Nephron progenitor cell (in vitro differentiated cells): ENCODE measurements at places on chromosomes 6 and 20.

DNA sequence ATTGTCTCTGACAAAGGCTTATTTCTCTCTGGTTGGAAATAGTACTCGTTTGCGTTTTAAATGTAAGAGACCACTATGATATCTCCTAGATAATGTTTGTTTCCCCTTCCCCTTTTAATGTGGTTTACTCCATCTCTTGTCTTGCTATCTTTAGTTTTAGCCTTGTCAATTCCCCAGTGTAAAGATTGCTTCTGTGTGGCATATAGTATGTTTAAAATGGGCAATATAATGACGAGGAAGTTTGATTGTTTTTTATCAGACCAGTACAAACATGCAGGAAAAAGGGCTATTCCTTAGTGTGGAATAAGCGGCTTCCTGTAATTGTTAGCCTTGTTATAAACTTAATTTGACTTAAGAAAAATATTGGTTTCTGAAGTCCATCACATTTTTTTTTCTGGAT lies 3.1 kb downstream of the QKI start:
- no peak for DNase-seq

DNA sequence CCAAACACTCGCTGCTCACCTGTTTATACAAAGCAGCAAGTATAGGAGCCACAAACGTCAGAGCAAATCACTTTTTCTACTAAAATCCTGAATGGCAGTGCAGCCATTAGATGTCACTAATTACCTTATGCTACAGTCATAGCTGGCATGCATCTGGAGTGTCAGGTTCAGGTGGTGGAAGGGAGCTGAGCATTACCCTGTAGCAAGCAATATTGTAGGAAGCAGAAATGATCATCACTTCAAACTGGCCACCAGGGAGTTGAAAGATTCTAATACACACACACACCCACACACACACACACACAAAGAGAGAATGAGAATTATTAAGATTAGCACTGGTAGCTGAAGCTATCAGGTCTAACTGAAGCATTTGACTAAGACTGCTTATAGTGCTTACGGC lies 75.8 kb downstream of the EFHC1 start:
- no peak for DNase-seq

DNA sequence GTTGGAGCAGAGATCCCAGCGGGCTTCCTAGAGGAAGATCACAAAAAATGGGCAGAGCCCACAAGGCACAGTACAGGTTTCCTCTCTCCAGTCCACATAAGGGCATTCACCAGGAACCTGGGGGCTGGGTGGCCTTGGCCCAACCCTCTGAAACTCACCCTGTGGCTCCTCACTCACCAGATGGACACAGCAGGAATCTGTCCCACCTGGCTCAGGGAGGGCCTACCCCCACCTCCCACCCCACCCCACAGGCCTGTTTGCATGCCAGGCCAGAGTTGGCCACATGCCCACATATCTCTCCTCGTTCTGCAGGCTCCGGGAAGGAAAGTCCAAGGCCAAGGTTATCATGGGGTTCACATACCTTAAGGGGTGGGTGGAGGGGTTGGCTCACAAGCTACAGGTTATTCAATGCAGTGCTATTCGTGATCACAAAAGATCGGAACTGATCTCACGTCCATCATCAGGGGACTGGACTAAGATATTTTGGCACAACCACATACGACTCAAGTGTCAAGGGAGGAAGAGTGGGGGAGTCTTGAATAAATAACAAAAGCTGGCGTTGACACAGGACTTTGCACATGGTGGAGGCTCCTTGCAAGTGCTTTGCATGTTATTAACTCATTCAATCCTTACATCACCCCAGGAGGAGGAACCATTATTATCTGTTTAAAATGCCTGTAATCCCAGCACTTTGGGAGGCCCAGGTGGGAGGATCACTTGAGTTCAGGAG lies 13.0 kb downstream of the RIPOR3 start:
- DNase-seq: no peak

DNA sequence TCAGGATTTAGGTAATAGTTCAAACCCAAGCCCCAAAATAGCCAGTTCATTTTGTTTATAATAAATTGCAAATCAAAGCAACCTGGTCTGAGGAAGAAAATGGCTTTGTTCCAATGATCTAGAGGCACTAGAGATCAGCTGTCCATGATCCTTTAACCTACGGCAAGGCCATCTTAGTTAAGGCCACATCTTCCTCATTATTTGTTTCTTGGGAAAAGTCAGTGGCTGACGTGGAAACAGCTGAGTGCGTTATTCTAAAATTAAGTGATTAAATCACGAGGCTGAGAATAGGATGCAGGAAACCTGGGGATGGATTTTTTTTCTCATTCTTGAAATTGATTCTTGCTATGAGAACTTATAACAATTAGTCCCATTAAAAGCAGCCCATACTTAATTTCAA lies 10.1 kb upstream of the TENT5A start:
- DNase-seq: no peak

- DNase-seq: no peak
Observed at GRCh38 chr6:36413489-36414480, 26.3 kb upstream of the ETV7 start.

- DNase-seq: no peak
Observed at GRCh38 chr6:12459945-12460661, 169.9 kb downstream of the EDN1 start.

DNA sequence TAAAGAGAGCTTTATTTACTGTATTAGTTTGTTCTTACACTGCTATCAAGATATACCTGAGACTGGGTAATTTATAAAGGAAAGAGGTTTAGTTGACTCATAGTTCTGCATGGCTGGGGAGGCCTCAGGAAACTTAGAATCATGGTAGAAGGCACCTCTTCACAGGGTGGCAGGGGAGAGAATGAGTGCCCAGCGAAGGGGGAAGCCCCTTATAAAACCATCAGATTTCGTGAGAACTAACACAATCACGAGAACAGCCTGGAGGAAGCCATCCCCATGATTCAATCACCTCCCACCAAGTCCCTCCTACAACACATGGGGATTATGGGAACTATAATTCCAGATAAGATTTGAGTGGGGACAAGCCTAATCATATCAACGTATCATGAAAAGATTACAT lies 27.2 kb downstream of the ARID1B start:
- DNase-seq: no peak

DNA sequence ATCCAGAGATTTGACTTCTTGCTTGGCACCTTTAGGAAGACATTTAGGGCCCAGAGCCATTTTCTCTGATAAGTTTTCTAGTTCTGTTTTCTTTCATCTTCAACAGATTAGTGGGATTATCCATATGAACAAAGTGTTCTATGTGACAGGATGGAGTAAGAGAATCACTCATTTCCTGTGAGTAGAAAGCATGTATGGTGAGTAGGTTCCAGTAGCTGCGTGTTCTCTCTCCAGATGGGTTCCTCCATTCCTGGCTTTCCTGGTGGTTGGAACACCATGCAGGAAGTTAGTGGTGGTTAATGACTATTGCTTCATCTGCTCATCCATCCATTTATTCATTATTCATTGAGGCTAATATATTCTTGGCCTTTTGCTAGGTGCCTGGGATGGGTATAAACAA lies 54.0 kb downstream of the EFCAB8 start:
- no peak for DNase-seq

GRCh38 chr6:125700581-125701353 lies 48.7 kb upstream of the HEY2 start:
- peak; percentile 3 for DNase-seq

DNA sequence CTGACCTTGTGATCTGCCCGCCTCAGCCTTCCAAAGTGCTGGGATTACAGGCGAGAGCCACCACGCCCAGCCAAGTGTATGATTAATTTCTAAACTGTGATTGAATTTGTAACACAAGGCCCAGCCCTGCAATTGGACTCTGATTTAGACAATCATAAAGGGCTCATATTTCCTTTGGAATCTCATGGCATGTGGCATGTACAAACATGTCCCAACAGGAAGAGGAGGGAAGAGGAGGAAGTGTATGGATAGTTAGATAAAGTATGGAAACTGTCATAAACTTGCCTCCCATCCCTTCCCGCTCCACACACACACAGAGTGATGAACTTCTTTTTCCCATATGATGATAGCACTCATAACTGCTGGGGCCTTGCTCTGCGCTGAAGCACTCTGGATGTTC lies 27.2 kb upstream of the QKI start:
- no peak for DNase-seq

GRCh38 chr6:56732517-56732916 lies 89.8 kb upstream of the DST start:
- no peak for DNase-seq

GRCh38 chr20:34689486-34689885 lies 12.6 kb upstream of the PIGU start:
- DNase-seq: no peak

DNA sequence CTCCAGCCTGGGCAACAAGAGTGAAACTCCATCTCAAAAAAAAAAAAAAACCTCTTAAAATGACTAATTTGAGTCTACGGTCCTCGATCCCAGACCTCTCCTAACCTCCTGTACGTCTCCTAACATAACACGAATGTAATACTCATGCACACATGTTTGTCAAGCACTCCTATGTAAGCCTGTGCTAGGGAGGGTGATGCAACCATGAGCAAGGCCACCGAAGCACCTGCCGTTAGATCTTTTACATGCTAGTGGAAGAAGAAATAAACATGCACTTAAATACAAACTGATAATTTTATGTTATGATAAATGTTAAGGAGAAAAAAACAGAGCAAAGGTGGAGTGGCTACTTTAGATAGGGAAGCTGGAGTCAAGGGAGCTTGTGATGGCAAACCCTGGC lies 72.3 kb upstream of the BEND3 start:
- no peak for DNase-seq

DNA sequence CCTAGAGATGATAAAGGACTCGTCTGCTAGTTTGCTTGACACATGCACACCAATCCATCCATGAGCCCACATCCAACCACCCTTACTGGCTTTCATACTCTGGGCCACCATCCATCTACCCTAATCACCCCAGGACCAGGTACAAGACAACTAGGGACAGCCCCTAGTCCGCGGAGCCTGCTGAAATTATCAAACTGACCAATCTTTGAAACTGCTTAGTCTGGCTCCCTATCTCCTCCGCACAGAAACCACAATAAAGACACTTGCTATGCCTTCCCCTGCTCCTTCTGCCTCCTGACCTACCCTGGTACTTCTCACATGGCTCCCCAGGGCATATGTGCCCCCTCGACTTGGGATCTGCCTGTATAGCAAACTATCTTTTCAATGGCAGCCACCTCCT lies 33.1 kb downstream of the PXDC1 start:
- DNase-seq: no peak

GRCh38 chr6:22062807-22063408 lies 233.9 kb downstream of the PRL start:
- no peak for DNase-seq

- DNase-seq: no peak
Observed at GRCh38 chr20:35284992-35285805, 627 bp upstream of the EIF6 start.

- no peak for DNase-seq
Observed at GRCh38 chr6:114162691-114163347, 180.0 kb downstream of the HS3ST5 start.

GRCh38 chr20:52056203-52057062 lies 135.1 kb downstream of the ZFP64 start:
- DNase-seq: no peak

- no peak for DNase-seq
Observed at GRCh38 chr6:109484122-109484521, 1.1 kb upstream of the ZBTB24 start.

- no peak for DNase-seq
Observed at GRCh38 chr6:36897609-36898008, 11.9 kb downstream of the C6orf89 start.

- no peak for DNase-seq
Observed at GRCh38 chr6:121951918-121952379, 447.5 kb upstream of the HSF2 start.

GRCh38 chr20:45097485-45098102 lies 3.3 kb downstream of the KCNS1 start:
- no peak for DNase-seq

DNA sequence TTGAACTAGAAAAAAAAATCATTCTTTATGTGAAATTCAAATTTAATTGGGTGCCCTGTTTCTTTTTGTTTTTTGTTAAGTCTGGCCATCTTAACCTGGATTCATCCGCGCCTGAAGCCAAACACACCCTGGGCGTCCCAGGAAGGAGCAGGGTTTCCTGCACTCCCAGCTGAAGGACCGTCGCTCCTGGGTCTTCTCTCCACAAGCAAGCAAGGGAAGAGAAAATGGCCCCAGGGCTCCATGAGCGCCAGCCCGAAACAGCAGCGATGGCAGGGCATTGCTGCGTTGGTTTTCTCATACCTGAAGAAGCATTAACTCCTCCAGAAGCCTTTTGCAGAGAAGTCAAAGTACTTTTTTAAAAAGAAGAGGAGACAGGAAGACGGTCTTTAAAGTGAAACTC lies 105.4 kb upstream of the AFDN start:
- no peak for DNase-seq

DNA sequence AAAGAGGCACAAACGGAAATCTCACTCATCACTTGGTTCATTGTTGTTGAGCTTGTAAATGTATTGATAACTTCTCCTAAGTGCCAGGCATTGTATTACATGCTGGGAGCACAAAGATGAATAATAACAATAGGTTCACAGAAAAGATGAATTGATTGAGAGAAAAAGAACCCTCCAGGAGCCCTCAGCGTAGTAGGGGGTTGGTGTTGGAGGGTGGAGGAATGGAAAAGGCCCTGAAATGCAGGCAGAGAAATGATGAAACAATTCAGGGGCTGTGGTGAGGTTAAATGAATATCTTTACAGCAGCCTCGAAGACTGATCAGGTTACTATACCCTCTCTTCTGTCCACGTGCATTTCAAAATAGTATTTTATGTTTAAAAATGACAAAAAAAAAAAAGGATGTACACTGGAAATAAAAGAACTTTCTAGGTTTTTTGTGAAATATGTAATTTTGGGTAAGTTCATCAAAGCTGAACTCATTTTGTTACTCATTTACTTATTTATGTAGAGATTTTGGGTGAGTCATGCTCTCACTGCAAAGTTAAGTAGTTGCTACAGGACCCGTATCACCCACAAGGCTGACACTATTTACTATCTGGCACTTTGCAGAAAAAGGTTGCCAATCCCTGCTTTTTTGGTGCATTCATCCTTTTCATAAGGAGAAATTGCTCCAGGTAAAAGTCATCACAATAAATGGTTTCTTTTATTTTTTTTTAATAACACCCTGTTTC lies 277.3 kb downstream of the ZNF217 start:
- DNase-seq: no peak

DNA sequence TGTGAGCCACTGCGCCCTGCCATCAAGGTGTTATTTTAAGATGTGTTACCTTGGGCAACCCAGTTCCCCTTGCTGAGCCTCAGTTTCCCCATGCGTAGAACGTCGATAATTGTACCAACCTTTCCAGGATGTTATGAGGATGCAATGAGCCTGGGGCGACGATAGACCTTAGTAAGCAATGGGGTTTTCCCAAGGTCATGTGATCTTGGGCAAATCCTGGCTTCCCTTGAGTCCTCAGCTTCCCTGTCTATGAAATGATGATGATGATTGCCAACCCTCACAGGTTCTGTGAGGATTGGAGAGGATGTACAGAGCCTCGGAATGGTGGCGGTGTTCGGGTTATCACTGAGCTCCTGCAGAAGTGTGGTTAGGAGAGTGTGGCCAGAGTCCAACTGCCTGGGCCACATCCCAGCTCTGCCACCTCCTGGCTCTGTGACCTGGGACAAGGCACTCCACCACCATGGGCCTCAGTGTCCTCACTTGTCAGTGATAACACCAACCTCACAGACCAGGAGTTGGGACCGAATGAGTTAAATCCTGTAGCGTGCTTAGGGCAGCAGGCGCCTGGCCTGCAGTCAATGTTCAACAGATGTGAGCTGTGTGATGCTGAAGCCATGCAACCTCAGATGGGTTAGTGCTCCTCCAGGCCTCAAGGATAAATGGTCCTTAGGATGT lies 23.4 kb downstream of the SIRPA start:
- DNase-seq: no peak
